Activated CD8-positive, alpha-beta T cell treated with anti-CD3 and anti-CD28 coated beads for 36 hours (primary cell): ENCODE measurements at places on chromosomes 11 and 22.

DNA sequence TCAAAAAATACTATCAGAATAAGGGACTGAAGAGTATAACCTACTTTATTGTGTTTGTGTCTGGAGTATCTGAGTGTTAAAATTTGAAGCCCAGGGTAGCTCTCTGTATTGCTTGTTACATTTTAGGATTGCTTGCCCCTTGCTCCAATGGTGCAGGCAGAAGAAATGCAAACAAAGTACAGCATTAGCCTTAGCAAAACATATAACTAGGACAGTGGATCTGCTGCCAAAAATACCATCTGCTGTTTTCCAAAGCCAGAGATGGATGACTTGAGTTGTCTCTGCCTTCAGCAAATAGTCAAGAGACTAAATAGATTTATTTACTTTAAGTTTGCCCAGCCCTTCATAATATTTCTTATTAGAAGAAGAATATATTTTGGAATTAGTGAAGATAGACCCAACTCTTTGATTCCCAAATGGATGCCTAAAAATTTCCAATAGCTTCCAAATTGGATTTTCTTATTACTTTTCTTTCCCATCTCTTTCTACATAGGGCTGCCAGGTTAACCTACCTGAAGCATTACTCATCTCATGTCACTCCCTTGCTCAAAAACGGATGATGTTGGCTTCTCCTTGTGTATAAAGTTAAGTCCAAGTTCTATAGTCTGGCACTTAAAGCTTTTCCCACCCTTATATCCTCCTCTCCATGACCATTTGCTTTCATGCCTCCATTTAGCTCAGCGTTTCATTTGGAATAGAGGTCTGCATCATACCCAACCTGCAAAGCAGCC, 66.3 kb downstream of the LDLRAD3 start:
- DNase-seq = no peak

DNA sequence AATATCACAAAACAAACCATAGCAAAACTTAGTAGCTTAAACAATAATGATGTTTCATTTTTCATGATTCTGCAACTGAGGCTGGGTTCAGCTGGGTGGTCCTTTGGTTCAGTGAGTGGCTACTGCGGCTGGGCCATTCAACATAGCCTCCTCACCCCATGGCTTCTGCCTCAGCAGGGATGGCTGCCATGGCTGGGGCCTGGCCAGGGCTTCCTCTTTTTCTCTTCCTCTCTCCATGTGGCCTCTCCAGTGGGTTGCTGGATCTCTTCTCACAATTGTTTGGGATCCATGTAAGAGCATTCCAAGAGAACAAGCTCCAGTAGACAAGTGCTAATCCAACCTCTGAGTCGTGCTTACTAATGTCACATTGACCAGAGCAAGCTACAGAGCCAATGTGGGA, 248.6 kb upstream of the PLET1 start:
- DNase-seq = no peak

DNA sequence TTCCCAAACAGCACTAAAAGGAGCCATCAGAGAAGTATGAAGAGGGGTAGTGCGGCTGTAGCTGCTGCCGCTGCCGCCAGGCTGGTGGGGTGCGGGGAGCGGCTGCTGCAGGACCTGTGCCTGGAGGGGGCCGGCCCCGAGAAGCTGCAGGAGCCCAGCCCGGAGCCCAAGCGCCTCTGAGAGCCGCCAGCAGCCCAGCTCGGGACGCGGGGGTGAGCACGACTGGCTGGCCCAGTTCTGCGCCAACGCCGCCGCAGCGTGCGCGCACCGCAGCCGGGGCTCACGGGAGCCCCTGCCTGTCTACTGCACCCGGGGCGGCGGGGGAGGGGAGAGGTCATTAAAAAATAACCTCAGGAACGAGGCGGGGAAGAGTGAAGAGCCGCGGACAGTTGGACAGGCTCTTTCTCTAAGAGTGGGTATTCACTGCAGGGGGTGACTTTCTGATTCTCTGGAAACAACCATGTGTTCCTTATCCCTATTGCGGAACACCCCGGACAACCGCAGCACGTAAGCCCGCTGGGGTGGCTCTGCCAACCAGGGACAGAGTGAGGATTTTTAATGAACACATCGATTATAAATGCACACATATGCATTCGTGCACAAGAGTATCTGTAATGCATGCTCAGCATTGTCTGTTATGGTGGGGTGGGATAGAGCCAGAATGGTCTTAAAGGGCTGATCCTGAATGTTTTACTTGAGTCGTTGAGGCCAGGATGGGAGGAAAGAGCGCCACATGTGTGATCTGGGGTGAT, 453 bp downstream of the GAS2 start:
- DNase-seq = peak; percentile 27

DNA sequence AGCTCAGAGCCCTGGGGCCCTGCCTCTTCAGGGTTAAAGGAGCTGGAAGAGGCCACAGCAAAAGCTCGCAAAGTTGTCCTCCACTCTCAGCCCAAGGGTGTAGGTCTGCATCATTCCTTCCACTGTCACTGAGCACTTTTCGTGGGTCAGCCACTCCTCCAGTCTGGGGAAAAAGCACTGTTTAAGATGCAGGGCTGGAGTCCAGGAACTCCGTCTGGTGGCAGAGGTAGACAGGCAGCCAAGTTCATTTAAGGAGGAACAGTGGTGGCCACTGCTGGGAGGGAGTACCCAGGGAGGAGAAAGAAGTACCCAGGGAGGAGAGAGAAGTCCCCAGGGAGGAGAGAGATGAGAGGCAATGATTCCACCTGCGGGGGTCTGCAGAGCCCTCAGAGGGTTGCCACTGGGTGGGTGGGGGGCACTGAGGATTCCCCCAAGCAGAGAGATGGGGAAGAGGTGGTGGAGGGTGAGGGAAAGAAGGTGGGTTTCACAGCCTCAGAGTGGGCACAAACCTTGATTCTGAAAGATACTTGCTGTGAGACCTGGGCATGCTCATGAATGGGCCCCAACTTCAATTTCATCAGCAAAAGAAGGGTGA, 70.0 kb upstream of the B3GAT1 start:
- DNase-seq = no peak

GRCh38 chr22:27573280-27574001, 228.1 kb downstream of the MN1 start:
- no peak for DNase-seq

DNA sequence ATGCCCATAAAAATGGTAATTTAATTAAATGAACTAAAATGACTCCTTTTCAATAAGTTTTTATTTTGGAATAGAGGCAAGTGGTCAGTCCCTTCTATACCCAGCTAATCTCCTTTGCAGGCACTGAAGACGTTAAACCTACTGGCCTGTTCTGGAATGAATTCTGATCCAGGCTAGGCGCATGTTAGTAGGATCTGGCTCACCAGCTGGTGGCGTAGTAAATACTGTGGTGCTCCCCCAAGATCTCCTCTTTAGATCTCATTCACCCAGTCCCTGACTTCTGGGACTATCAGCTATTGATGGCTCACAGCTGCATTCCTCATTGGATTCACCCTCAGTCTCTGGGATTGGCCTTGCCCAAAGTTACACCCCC, 173.7 kb upstream of the DDI1 start:
- DNase-seq = no peak

- peak; percentile 71 for DNase-seq
Measured at GRCh38 chr11:67053896-67054329, 2.7 kb upstream of the RHOD start.
